Non-pigmented ciliary epithelial cell (primary cell): ENCODE measurements at places on chromosomes 6 and 20.

DNA sequence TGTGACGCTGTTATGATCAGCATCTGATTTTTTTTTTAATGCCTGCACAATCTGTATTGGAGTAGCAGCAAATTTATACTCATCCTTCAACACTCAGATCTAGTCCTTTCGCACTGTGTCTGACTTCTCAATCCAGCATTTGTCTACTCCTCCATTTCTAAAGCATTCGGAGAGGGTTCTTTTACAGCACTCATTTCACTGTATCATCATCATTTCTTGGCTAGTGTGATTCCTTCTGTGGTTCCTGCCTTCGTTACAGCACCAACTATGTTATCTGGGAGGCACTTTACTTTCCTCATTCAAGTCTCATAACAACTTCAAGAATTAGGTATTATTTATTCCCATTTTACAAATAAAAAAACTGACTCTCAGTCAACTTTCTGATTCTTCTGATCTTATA is 18.0 kb downstream of the NUDT3 start:
- no peak for DNase-seq

DNA sequence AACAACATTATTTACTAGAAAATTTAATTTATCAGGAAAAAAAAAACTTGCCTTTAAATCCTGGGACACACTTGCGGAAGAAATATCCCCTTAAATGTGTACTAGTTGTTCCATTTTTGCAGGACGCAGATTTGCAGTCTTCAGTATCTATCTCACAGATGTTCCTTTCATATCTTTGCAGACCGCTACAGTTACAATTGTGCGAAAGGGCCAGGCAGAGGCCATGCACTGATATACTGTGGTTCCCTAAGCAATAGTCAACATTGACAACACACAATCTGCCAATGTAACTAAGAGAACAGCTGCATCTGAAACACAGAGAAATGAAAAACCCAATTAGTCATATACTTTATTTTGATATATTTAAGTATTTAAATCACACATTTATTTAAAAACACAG is 411.2 kb downstream of the EYS start:
- no peak for DNase-seq

GRCh38 chr6:155738602-155739105 is 283.0 kb upstream of the NOX3 start:
- DNase-seq = no peak

DNA sequence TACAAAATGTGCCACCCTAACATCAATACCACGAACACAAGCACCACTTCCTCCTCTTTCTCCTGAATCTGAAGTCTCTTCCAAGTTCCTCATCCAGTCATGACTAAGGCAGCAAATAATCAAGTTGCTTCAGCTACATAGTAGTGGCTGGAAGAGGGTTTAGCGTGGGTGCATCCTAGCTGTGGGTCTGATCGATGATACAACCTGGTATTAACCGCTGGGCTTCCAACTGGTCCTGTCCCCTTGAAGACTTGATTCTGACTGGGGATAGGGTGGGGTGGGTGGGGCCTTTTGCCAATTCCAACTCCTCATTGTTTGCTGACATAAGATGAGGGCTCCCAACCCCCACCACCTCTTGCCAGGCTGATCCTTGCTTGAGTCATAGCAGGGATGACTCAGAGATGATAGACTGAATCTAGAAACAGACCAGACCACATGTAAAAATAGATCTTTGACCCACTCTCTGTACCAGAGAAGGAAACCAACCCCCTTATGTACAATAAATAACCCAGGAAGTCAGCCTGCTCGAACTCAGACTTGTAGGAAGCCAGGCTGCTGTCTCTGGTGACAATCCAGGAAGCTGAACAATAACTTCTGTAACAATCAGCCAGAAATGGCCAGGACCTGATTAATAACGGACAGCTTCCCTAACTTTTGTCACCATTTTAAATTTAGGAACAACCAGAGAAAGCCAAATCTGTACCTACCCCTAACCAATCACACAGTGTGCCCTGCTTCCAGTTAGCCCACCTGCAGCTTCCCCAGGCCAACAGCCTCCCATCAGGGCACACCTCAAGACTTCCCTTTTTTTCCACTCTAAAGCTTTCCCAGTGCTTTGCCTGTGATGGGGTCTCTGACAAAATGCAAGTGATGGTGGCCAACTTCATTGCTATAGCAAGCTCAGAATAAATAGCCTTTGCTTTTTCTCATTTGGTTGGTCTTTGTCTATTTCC is 68.9 kb upstream of the FAM184A start:
- DNase-seq = peak; percentile 95

GRCh38 chr6:135506270-135506997 is 8.9 kb upstream of the AHI1 start:
- DNase-seq = no peak

DNA sequence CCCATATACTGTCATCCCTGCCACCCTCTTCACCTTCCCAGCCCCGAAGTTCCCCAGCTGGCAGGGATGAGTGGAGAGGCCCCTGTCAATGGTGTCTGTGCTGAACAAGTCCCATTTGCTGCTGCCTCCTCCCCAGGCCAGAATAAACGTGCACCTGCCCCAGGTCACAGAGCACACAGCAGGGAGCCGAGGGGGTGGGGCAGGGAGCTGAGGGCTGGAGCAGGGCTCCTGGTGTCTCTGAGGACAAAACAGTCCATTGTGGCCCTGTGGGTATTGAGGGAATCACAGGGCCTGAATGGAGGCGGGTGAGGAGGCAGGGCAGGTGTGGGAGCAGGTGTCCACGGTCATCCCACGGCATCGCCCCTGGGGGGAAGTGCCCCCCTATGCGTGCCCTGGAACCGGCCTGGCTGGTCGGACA is 55.8 kb downstream of the SNAI1 start:
- no peak for DNase-seq

DNA sequence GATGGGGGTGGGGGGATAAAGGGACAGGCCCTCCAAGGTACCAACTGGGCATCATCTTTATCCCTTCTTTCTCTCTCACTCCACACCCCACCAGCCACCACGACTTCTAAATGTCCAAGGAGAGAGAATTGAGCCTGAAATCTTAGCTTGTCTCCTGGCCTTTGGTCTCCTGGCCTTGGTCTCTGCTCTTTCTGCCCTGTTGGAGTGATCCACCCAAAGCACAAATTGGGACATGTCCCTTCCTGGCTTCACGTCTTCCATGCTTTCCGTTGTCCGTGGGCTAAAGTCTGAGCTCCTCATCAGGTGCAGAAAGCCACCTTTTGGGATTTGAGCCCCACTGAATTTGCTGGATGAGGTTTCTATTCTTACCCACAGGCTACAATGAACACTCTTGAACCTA is 8.4 kb downstream of the ADIG start:
- no peak for DNase-seq
